Stimulated activated CD4-positive, alpha-beta T cell treated with anti-CD3 and anti-CD28 coated beads, Interleukin-1b, Interleukin-23, amount 100 ng/mL, for 48 hours (primary cell): ENCODE measurements at places on chromosomes 1 and 21.

GRCh38 chr1:114490274-114490693 is 20.7 kb downstream of the TRIM33 start:
- DNase-seq = no peak

DNA sequence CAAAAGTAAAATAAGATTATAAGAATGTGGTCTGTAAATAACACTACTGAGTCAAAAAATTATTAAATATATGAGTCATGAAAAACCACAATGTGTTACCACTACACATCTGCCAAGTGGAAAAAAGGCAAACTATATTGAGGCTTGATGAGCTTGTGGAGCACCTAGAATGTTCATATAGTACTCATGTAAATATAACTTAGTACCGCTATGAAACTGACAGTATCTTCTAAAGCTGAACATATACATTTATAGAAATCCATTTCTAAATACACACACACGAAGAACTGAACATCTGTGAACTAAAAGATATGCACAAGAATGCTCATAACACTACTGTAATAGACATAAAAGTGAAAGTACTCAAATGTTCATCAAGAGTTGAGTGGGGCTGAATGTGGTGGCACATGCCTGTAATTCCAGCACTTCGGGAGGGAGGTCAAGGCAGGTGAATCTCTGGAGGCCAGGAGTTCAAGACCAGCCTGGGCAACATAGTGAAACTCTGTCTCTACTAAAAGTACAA is 18.5 kb upstream of the GBP3 start:
- DNase-seq = peak; percentile 52

DNA sequence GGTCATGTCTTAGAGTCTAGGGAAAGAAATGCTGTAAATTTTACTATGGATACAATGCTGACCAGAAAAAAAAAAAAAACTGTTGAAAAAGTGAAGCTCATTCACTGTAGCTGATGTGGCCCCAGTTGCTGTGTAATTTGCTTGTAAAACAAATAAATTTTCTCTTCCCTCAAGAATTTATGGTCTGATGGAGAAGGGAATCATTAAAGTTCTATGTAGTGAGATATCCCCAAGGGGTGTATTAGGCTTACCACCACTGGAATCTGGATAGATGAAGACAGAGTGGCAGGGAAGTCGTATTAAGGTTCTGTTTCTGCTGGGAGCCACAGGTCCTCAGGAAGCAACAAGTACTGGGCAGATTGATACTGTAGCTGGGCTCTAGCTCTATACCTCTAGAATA is 860.0 kb downstream of the LTN1 start:
- DNase-seq = no peak

DNA sequence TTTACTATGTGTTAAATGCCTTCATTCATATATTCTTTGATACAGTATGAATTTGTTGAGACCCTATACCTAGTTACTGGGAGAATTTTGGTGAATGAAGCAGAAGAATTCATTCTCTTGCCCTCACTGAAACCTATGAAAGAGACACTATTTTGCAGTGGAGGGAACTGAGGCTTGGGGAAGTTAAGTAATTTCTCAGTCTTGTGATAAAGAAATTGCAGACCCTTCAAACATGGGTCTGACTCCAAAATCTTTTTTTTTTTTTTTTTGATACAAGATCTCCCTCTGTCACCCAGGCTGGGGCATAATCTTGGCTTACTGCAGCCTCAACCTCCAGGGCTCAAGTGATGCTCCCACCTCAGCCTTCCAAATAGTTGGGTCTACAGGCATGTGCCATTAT is 132.1 kb downstream of the DNM3 start:
- no peak for DNase-seq

GRCh38 chr1:87394513-87394912 is 65.8 kb downstream of the LMO4 start:
- no peak for DNase-seq

GRCh38 chr1:95547005-95547404 is 313.0 kb downstream of the RWDD3 start:
- no peak for DNase-seq

DNA sequence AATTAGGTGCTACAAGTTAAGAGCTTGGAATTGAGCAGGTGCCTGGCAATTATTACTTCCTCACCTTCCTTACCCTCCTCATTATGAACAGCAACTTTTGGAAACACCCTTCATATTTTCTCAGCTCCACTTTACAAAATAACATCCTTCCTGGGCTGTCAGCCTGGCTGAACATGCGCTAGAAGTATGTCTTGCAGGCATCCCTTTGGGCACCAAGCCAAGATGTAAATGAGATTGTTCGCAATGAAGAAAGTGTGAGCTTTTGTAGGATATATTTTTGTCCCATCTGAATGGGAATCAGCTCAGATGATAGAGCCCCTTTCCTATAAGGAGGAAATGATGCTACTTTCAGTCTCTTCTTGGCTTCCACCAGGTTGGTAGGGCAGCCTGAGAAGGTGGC is 245.9 kb downstream of the KAZN start:
- no peak for DNase-seq

- DNase-seq = no peak
Measured at GRCh38 chr1:84442256-84442655, 36.8 kb upstream of the RPF1 start.

GRCh38 chr1:185561629-185562028 is 172.6 kb upstream of the HMCN1 start:
- DNase-seq = no peak

DNA sequence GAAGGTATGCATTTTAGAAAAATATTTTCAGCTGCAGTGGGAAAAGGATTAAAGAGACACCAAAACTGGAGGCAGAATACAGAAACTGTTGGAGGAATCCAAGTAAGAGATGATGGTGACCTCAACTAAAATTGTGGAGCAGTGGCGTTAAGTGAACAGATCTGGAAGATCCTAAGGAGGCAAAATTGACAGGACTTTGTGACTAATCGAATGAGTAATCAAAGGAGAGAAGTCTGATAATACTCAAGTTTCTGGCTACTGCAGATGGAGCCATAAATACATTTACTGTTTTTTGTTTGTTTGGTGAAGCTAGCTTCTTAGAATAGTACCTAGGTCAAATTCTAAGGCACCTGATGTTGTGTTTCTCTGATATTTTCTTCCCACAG is 3.1 kb downstream of the CTBS start:
- no peak for DNase-seq

- DNase-seq = no peak
Measured at GRCh38 chr1:50697440-50698421, 262.3 kb downstream of the FAF1 start.

- DNase-seq = no peak
Measured at GRCh38 chr1:112849425-112850033, 106.5 kb downstream of the SLC16A1 start.

GRCh38 chr1:97136996-97137395 is 415.4 kb downstream of the PTBP2 start:
- DNase-seq = no peak

DNA sequence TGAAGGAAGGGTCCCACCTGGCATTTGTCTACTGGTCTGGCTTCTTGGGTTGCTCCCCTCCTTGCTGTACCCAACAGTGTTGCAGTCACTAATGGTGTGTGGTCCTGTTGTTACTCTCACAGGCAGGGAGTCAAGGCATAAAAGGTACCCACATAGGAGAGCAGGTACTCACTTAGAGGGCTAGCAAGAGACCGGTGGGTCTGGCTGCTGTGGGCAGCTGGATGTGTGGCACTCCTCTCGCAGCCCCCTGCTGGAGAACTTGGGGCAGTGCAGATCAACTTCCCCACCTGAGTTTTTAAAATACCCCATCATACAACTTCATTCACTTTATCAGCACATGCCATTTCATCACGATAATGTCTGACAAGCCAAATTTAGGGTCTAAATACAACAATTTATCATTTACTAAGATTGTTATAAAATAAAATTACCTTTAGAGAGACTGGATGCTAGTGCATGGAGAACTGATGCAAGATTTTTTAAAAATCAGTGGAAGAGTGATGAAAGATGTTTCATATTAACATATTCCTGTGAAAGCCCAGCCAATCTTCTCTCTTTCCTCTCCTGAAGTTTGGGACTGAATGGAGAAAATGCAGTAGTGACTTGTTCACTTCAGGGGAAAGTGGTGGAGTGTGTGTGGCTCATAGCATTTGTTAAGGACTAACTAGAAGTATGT is 42.8 kb downstream of the ACP6 start:
- peak; percentile 46 for DNase-seq

- DNase-seq = peak; percentile 18
Measured at GRCh38 chr21:35400233-35400939, 351.3 kb upstream of the RUNX1 start.

DNA sequence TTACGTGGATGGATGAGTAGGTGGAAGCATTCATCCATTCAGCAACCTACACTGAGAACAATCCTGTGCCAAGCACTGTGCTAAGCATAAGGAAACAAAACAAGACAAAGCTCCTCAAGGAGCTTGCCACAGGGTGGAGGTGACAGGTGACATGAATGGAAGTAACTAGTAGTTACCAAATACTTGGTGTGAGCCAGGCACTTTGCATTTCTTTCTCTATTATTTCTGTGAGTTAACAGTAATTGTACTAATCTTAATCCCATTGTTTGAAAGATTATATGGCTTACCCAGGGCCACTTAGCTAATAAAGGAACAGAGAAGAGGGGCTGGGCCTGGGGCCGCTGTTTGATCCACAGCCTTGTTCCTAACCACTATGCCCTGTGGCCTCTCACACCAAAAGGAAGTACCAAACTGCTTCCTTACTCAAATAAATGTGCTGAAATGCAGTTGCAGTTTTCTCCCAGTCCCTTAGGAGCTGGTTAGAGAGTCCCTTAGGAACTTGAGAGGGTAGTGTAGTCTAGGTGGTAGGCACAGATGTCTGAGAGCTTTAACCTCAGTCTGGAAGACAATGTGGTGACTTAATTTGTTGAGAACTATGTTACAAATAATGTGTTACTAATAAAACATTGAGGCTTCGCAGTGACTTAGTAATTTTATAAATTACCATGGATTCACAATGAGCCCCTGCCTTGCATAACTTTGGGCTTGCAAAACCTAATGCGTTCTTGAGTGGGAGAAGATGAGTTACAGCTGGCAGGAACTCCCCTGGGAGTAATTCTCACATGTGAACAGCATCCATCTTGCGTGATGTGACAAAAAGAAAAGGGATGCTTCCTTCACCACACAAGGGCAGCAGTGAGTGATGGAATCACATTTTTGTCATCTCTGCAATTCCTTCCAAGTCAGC is 69.8 kb downstream of the MPZL1 start:
- DNase-seq = no peak

- peak; percentile 28 for DNase-seq
Measured at GRCh38 chr1:19762175-19762779, 37.4 kb downstream of the TMCO4 start.

DNA sequence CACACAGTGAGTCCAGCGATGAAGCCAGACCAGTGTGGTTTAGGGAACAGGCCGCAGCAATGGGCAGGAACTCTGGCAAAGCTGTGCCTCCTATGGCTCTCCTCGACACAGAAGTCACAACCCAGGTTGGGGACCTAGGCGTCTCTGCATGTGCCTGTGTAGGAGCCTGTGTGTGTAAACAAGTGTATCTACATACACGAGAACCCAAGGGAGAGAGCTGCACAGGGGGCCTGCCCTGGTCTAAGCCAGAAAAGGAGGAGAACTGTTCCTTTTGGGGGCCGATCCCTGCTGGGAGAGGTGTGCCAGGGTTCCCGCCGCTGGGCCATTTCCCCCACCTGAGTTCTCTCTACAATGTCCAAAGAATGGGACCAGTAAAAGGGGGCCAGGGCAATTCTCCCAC is 56.0 kb downstream of the CD247 start:
- no peak for DNase-seq

GRCh38 chr1:230864441-230864840 is 3.9 kb downstream of the C1orf198 start:
- DNase-seq = no peak

- DNase-seq = no peak
Measured at GRCh38 chr1:182586380-182586779, 2.7 kb downstream of the RNASEL start.

DNA sequence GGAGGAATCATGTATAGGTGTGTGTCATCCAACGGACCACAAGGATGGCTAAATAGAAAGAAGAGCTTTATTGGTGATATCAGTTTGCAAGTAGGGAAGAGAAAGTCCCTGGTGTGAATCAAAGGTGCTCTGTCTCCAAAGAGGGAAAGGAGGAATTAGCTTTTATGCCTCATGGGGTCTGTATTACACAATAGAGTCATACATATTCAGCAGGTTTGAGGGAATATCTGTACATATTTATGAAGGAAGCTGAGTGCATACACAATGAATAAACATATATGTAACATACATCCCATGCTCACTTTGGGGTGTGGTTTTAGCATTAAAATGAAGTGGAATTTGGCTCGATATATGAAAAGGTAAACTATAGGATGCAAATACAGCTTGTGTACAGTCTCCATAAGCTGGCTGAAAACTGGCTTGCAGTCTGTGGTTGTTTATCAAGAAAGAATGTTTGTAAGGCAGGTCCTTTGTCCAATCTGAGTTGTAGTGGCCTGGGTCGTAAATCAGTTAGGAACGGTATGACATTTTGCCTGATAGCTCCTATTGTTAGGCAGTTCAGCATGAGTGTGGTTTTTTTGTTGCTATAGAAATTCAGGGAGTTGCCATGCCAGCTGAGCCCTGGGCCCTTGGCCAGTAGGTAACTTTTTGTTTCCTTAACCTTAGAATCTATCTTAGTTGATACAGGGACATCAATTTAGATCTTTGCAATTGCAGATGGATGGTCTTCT is 198.0 kb upstream of the ZP4 start:
- no peak for DNase-seq

- no peak for DNase-seq
Measured at GRCh38 chr1:181219938-181220337, 131.4 kb downstream of the IER5 start.

DNA sequence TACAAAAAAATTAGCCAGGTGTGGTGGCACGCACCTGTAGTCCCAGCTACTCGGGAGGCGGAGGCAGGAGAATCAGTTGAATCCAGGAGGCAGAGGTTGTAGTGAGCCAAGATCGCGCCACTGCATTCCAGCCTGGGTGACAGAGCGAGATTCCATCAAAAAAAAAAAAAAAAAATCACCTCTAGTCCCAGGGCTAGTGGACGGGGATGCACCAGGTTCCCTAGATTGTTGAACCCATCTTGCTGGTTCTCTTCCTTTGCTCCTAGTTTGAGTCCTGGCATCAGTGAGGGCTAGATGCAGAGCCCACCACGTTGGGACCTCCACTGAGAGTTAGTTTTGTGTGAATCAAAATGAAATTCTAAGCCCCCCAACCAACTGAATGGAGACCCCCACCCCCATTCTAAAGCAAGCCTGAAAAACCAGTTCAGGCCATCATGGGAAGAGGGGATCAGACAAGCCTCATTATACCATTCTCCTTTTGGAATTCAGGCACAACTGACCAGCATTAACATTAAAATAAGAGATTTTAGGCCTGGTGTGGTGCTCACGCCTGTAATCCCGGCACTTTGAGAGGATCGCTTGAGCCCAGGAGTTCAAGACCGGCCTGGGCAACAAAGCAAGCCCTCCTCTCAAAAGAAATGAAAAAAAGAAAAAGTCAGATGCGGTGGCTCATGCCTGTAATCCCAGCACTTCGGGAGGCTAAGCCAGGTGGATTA is 17.9 kb upstream of the L1TD1 start:
- no peak for DNase-seq

GRCh38 chr1:36542024-36542961 is 59.6 kb upstream of the CSF3R start:
- DNase-seq = no peak

- DNase-seq = no peak
Measured at GRCh38 chr1:240739139-240739538, 127.2 kb upstream of the GREM2 start.
